ENCODE measurements at places on chromosomes 1 and 21.

DNA sequence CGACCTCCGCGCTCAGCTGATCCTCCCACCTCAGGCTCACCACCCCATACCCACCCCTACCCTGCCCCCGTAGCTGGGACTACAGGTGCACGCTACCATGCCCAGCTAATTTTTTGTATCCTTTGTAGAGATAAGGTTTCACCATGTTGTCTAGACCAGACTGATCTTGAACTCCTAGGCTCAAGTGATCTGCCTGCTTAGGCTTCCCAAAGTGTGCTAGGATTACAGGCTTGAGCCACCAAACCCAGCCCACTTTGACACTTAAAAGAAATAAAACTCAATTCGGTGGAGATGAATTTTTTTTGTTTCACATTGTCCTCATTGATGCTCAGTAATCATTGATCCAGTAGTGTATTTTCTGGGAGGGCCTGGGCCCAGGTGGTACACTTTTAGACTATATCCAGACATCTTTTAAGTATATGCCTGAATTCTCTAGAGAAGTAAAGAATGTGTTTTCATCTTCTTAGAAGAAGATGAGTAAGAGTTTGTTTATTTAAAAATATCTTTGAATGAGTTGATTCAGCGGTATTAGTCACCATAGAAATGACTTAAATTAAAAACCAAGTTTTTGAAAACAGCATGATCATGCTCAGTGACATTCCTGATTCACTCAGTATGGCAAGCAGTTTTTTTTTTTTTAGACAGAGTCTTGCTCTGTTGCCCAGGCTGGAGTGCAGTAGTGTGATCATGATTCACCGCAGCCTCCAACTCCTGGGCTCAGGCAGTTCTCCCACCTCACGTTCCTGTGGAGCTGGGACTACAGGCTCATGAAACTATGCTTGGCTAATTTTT lies 57.8 kb downstream of the EPB41 start:
- no peak for DNase-seq

DNA sequence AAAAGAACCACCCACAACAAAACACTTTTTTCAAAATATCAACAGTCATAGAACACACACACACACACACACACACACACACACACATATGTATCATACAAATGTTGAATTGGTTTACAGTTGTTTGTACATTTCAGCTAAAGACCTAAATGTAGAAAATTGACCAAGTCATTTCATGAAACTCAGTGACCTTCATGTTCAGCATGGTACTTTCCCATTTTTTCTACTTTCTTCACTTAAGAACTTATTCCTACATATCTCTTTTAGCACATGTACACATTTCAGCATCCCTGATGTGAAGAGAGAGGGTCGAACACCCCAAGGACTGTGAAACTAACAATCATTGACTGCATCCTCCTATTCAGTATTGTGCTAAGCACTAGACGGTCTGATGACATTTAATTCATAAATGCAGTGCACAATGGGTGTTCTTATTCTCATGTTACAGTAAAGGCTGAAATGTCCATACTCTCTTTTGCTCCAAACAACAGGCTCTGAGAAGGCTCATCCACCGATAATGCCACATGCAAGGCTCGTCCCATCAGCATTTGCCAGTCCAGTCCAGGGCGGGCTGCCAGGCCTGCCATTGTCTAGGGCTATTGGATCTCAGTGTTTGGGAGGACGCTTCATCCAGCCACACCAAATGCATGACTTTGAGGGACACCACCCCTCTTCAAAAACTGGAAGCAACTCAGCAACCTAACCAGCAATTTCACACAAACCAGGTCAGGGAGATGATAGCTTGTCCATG lies 150.1 kb upstream of the RUNX1 start:
- no peak for DNase-seq

DNA sequence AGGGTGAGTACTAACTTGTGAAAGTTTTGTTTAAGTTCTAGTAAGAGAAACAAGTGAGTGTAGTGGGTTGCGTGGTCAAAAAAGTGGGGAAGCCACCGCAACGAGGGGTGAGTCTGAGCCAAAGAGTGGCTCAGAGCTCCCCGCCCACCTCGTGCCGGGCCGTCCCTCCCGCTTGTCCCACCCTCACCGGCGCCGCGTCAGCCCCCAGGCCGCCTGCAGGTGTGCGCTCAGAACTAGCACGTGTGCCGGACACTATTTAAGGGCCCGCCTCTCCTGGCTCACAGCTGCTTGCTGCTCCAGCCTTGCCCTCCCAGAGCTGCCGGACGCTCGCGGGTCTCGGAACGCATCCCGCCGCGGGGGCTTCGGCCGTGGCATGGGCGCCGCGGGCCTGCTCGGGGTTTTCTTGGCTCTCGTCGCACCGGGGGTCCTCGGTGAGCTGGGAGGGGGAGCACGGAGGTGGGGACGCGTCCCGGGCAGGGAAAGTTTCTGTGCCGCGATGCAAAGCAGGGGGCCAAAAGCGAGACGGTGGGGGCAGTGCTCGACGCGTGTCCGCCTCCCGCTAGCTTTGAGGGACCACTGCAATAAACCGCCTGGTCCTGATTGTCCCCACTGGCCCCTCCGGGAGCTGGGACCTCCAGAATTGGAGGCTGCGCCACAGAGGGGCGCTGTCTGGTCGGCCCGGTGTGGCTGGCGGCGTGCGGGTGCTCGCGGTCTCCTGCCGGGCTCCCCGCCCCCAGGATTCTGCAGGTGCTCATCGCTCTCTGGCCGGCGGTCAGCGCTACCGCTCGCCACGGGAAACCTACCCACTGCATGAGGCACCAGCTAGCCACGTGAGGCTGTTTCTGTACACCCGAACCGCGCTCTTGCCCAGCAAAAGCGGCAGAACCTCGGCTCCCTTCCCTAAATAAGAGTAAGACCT lies at the start of gene CR2:
TSS of gene CR2 (plus strand) at position 283 of the 919 bp plus-strand sequence. CDS start at position 374, 91 bp downstream.
- peak; percentile 75 for DNase-seq

- no peak for DNase-seq
Measured at GRCh38 chr1:91523482-91523881, 22.8 kb downstream of the CDC7 start.

- no peak for DNase-seq
Measured at GRCh38 chr1:240031009-240031408, 60.7 kb upstream of the FMN2 start.

DNA sequence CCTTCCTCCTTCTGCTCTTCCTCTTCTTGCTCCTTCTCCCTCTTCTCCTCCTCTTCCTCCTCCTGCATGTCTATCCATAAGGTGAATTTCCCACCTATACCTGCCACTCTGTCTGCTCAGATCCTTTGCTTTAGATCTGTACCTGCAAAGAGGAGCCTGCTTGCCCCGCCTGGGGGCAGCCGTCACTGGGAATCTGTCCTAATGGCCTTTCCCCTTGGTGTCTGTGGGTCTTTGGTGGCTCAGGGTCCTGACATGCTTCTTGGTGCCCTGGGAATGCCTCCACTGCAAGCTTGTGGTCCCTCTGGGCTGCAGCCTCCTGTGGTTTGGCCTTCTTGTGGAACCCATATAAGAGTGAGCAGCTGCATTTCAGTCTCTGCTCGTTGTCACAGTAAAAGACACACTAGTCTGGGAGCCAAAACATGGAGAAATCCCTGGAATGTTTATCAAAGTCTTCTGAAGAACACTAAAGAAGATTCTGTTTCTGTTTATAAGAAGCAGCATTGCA lies 79.5 kb upstream of the CSF3R start:
- DNase-seq, result no peak

DNA sequence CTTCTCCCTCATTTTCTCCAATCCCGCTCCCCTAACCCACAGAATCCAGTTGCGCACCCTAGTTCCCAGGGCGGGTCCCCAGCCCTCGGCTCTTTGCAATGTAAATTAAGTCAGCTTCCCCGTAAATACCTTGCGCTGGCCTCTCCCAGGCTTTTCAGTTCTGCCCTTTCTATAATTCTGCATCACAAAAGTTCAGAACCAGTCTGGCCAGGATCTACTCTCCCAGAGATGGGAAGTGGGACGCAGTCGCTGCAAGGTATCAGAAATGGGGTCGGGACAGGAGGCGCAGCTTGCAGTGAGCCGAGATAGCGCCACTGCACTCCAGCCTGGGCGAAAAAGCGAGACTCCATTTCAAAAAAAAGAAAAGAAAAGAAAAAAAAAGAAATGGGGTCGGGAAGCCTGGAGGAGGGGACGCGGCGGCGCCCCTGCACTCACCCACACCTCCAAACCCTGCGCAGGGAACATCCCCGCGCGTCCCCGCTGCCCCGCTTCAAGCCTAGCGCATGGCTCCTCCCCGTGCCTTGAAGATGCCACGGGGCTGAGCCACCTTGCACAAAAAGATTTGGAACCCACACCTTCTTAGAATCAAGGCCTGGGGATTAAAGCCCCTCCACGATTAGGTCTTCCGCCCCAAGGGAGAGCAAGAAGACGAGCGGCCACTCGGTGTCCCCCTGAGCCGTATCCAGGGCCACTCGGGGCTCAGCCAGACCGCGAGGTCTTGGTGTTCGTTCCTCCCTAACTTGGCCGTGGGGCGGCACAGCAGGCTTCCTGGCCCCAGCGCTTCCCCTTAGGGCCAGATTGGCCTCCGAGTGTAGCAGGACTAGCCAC lies 27.2 kb upstream of the ITLN2 start:
- no peak for DNase-seq

- no peak for DNase-seq
Measured at GRCh38 chr21:44834951-44835646, 17.2 kb upstream of the SUMO3 start.

- no peak for DNase-seq
Measured at GRCh38 chr1:2477309-2477708, 1.2 kb downstream of the PLCH2 start.

GRCh38 chr1:115196296-115196695 lies 107.0 kb upstream of the TSPAN2 start:
- no peak for DNase-seq

DNA sequence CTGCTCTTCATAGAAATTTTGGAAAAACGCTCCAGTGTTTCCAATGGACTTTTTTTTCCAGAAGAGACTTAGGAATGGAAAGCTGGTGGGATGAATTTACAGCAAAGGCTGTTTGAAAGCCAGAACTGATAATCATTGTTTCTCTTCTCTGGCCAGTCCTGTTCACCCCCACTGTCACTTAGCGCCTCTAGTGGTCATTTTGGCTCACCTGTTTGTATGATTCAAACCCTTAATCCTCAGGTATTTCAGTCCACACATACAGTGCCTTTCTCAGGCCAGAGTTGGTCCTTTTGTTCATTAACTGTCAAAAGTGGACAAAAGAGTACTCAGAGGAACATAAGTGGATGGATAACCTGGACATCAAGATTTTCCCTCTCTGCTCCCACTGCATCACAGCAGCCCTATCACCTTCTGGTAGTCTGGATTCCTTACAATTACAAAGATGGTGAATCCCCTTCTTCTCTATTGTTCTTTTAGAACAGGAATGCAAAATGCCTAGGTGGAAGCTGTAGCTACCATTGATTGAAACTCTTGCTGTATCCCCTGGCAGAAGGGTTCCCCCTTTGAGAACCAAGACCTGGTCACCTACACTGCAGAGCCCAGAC lies 177.6 kb upstream of the OLFM3 start:
- DNase-seq, result no peak

- DNase-seq, result no peak
Measured at GRCh38 chr1:230822092-230822581, 46.2 kb downstream of the C1orf198 start.
